RWPE2 (cell line): ENCODE measurements at places on chromosomes 16 and 17.

GRCh38 chr16:29683543-29684090 lies 4.6 kb downstream of the QPRT start:
- H3K4me3 ChIP-seq: no peak overlapping the region
- no peaks in the 10 kb centered on the region for H3K4me1 ChIP-seq
- no peaks in the 10 kb centered on the region for H3K27me3 ChIP-seq
- H3K36me3 ChIP-seq: no peaks in the 10 kb centered on the region

GRCh38 chr17:33962857-33963655 lies 292.0 kb upstream of the CCL2 start:
- H3K27ac ChIP-seq: no peak overlapping the region
- H3K27me3 ChIP-seq: no peaks in the 10 kb centered on the region
- H3K4me3 ChIP-seq: no peak overlapping the region
- H3K36me3 ChIP-seq: no peaks in the 10 kb centered on the region
- H3K4me1 ChIP-seq: no peaks in the 10 kb centered on the region

DNA sequence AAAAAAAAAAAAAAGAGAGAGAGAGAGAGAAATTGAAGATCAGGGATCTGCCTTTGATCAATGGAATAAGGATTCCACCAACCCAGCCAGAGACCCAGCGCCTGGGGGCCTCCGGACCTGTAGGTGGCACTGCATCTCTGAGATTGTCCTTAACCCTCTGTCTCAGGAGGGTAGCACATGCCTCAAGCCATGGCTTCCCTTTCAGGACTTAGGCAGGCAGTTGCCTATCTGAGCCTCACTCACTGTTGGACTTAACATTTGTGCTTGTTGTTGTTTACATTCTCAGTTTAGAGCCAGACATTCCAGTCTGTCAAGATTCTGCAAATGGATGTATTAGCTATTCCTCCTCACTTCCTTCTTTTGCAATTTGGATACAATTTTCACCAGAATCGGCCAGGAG lies 5.1 kb upstream of the SCNN1B start:
- peaks cover 12% of the 10 kb centered on the region for H3K27me3 ChIP-seq
- no peak overlapping the region for H3K27ac ChIP-seq
- DNase-seq: no peak
- H3K36me3 ChIP-seq: no peaks in the 10 kb centered on the region
- H3K4me1 ChIP-seq: no peaks in the 10 kb centered on the region
- H3K4me3 ChIP-seq: no peak overlapping the region

- H3K27ac ChIP-seq: peak overlapping the region; percentile 17
- DNase-seq: peak; percentile 89
- peaks cover 5% of the 10 kb centered on the region for H3K4me1 ChIP-seq
- H3K27me3 ChIP-seq: no peaks in the 10 kb centered on the region
Measured at GRCh38 chr16:85306071-85306792, 194.0 kb upstream of the CIBAR2 start.

- H3K4me3 ChIP-seq: no peak overlapping the region
- peaks cover 66% of the 10 kb centered on the region for H3K36me3 ChIP-seq
- H3K4me1 ChIP-seq: peaks cover 19% of the 10 kb centered on the region
- no peak for DNase-seq
Measured at GRCh38 chr17:81863833-81864768, 3.8 kb upstream of the P4HB start.

DNA sequence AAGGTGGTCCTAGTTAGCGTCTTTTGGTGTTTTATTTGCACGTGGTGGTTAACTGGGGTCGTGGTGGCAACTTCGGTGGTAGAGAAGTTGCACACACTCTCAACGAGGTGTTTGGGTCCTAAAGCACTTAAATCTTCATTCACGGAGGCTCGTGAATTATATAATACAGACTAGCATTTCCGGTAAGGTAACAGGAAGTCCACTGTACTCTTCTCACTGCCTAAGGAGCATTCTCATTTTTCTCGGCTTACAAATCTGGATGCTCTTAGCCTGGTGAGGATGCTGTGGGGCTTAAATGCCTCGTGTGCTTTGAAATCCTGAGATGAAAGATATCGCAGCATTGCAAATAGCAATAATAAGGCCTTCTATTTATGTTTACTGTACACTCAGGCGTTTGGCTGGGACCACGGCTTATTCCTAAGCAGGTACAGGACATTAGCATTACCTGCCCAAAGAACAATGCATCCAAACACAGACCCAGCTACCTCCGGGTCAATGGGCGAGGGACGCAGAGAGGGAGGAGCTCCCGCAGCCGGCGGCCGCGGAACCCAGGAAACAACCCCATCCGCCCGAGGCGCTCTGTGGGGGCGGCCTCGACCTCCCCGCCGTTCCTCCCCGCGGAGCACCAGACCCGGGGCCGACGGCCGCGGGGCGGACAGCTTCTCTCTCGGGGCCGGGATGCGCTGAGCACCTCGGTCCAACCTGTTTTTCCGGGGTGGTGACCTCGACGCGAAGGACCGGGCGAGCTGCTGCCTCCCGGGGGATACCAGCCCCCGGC lies 856 bp downstream of the DNAJA2 start:
- DNase-seq: no peak
- peaks cover 20% of the 10 kb centered on the region for H3K4me1 ChIP-seq
- H3K27me3 ChIP-seq: no peaks in the 10 kb centered on the region
- H3K27ac ChIP-seq: peak overlapping the region; percentile 81
- peaks cover 45% of the 10 kb centered on the region for H3K36me3 ChIP-seq

- no peak overlapping the region for H3K4me3 ChIP-seq
- H3K27me3 ChIP-seq: peaks cover 34% of the 10 kb centered on the region
- no peaks in the 10 kb centered on the region for H3K36me3 ChIP-seq
Measured at GRCh38 chr16:88969361-88969831, 7.6 kb downstream of the CBFA2T3 start.

DNA sequence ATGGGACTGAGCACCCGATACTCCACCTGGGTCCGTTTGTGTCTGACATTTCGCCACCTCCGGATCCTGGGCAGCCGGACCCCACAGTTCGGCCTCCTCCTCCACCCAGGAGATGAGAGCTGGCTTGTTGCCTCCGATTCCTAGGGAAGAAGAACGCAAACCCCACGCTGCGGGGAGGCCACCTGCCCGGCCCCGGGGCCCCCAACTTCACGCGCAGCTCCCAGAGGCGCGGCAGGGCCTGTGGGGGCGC lies 542 bp downstream of the ZNF764 start:
- H3K4me1 ChIP-seq: no peaks in the 10 kb centered on the region
- DNase-seq: no peak
- H3K4me3 ChIP-seq: peak overlapping the region; percentile 68
- peak overlapping the region; percentile 42 for H3K27ac ChIP-seq
- peaks cover 26% of the 10 kb centered on the region for H3K36me3 ChIP-seq

- peak overlapping the region; percentile 84 for H3K4me3 ChIP-seq
- no peaks in the 10 kb centered on the region; the same call in 1 of the 2 replicates for H3K36me3 ChIP-seq
- H3K4me1 ChIP-seq: peaks cover 6% of the 10 kb centered on the region
- peak overlapping the region; percentile 74 for H3K27ac ChIP-seq
Measured at GRCh38 chr16:3458852-3459361, 15.4 kb downstream of the NAA60 start.

GRCh38 chr17:27570578-27570914 lies 60.4 kb upstream of the LGALS9 start:
- H3K4me1 ChIP-seq: no peaks in the 10 kb centered on the region
- DNase-seq: no peak
- H3K27me3 ChIP-seq: no peaks in the 10 kb centered on the region

DNA sequence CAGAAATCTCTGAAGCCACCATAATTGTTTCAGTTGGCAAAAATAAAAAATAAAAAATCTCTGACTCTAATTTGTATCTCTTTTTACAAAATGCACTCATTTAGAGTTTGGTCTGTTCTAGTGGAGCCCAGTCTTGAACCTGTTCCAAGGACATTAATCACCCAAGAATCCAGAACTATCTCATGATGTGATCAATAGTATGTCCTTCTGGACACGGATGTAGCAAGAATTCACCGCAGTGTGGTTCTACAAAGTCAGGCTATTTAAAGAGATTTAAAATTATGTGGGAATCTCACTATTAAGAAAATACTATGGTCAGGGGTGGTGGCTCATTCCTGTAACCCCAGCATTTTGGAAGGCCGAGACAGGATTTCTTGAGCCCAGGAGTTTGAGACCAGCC lies 21.8 kb upstream of the ANKFN1 start:
- H3K27ac ChIP-seq: no peak overlapping the region
- H3K4me3 ChIP-seq: no peak overlapping the region
- H3K36me3 ChIP-seq: no peaks in the 10 kb centered on the region
- no peak for DNase-seq

DNA sequence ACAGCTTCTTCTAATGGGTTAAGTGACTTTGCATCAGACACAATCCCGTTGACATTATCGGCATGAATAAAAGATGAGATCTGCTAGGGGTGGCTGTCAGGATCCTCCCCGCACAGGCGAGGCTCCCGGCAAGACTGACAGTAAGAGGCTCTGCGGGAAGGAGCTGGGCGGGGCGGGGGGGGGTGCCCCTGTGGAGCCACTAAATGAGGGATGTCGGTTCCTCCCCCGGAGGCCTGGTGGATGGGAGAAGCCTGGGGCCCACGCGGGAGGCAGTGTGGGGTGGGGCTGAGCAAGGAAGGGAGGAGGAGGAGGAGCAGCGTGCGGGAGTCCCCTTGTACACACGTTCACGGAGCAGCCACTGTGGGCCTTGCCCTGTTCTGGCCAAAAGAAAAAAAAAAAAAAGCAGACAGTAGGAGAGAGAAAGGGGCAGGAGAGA lies 190.9 kb upstream of the GSE1 start:
- peak; percentile 56 for DNase-seq
- H3K4me1 ChIP-seq: no peaks in the 10 kb centered on the region
- no peak overlapping the region for H3K27ac ChIP-seq
- no peaks in the 10 kb centered on the region for H3K36me3 ChIP-seq
- H3K4me3 ChIP-seq: no peak overlapping the region

GRCh38 chr17:62702746-62703260 lies 75.3 kb downstream of the MRC2 start:
- DNase-seq: peak; percentile 34
- peak overlapping the region; percentile 82 for H3K27ac ChIP-seq
- peaks cover 23% of the 10 kb centered on the region for H3K4me1 ChIP-seq
- no peak overlapping the region for H3K4me3 ChIP-seq
